ENCODE measurements at places on chromosomes 2 and 18.

- H3K27ac ChIP-seq, result no peak overlapping the region
- H3K4me1 ChIP-seq, result peaks cover 5% of the 10 kb centered on the region
- H3K4me3 ChIP-seq, result no peak overlapping the region
- H3K27me3 ChIP-seq, result no peaks in the 10 kb centered on the region
- H3K36me3 ChIP-seq, result peaks cover 8% of the 10 kb centered on the region
Measured at GRCh38 chr2:223771475-223771874, 65.9 kb downstream of the AP1S3 start.

GRCh38 chr2:898319-898718 is 52.3 kb upstream of the SNTG2 start:
- DNase-seq, result no peak
- no peak overlapping the region for H3K4me3 ChIP-seq
- H3K27ac ChIP-seq, result no peak overlapping the region
- peaks cover 3% of the 10 kb centered on the region for H3K27me3 ChIP-seq
- no peaks in the 10 kb centered on the region for H3K4me1 ChIP-seq
- no peaks in the 10 kb centered on the region for H3K36me3 ChIP-seq

GRCh38 chr2:96918754-96919550 is 49.1 kb upstream of the SEMA4C start:
- peaks cover 2% of the 10 kb centered on the region for H3K36me3 ChIP-seq
- DNase-seq, result no peak
- H3K27me3 ChIP-seq, result peaks cover 6% of the 10 kb centered on the region
- no peak overlapping the region for H3K27ac ChIP-seq

GRCh38 chr2:239042046-239042445 is 194.2 kb downstream of the TWIST2 start:
- H3K36me3 ChIP-seq, result no peaks in the 10 kb centered on the region
- no peak overlapping the region for H3K27ac ChIP-seq
- H3K27me3 ChIP-seq, result peaks cover 5% of the 10 kb centered on the region
- no peak overlapping the region for H3K4me3 ChIP-seq
- H3K4me1 ChIP-seq, result no peaks in the 10 kb centered on the region
- DNase-seq, result no peak

GRCh38 chr2:95345081-95345562 is 48.0 kb downstream of the KCNIP3 start:
- DNase-seq, result no peak
- no peaks in the 10 kb centered on the region for H3K4me1 ChIP-seq
- peaks cover 25% of the 10 kb centered on the region for H3K27me3 ChIP-seq
- no peaks in the 10 kb centered on the region for H3K36me3 ChIP-seq
- no peak overlapping the region for H3K27ac ChIP-seq

- H3K4me1 ChIP-seq, result no peaks in the 10 kb centered on the region
- H3K27me3 ChIP-seq, result no peaks in the 10 kb centered on the region
- no peak overlapping the region for H3K27ac ChIP-seq
- H3K4me3 ChIP-seq, result no peak overlapping the region
Measured at GRCh38 chr2:186925514-186925913, 76.5 kb upstream of the ZSWIM2 start.

GRCh38 chr2:9234680-9235146 is 28.1 kb downstream of the ASAP2 start:
- no peak for DNase-seq
- no peak overlapping the region for H3K27ac ChIP-seq
- peaks cover 20% of the 10 kb centered on the region for H3K27me3 ChIP-seq

DNA sequence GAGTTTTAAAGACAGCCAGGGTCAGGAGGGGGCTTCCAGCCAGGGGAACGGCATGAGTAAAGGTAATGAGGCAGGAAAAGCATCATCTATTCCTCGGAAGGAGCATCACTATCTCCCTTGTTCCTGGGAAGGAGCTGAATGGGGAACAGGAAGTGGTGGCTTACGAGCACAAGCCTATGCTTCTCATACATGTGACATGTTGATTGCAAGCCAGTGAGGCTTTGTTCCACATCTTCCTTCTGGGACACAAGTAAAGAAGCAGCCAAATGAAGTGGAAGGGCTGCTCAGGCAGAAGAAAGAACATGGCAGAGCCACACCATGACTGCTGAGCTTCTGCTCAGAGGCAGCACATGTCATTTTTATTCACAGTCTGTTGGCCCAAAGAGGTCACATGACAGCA is 15.1 kb upstream of the LMAN1 start:
- peaks cover 26% of the 10 kb centered on the region for H3K27me3 ChIP-seq
- H3K36me3 ChIP-seq, result no peaks in the 10 kb centered on the region
- H3K4me3 ChIP-seq, result no peak overlapping the region
- DNase-seq, result no peak
- no peak overlapping the region for H3K27ac ChIP-seq

DNA sequence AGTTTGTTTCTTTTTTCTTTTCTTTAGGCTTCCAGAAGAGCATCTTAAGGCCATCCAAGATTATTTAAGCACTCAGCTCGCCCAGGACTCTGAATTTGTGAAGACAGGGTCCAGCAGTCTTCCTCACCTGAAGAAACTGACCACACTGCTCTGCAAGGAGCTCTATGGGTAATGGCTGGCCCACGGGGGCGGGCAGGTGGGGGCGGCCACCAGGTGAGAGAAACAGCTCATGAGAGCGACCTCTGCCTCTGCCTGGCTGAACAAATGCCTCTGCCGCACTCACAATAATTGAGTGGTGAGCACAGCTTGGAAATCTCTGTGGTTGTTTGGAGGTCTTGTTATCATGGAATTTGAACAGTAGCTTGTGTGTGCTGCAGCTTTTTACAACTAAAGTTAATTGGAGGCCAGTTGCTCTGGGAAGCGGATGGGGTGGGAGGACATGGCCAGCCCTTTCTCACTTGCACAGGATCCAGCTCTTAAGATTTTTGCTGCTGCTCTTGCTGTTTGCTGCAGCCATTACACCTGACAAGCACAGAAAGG is 70.4 kb downstream of the INPP5D start:
- no peak overlapping the region for H3K4me3 ChIP-seq
- H3K27ac ChIP-seq, result peak overlapping the region; percentile 68
- no peaks in the 10 kb centered on the region for H3K27me3 ChIP-seq
- DNase-seq, result no peak
- peaks cover 27% of the 10 kb centered on the region for H3K4me1 ChIP-seq
- peaks cover 57% of the 10 kb centered on the region for H3K36me3 ChIP-seq

GRCh38 chr18:34551824-34552223 is 158.3 kb upstream of the DTNA start:
- no peaks in the 10 kb centered on the region for H3K4me1 ChIP-seq
- no peak overlapping the region for H3K4me3 ChIP-seq
- H3K27me3 ChIP-seq, result no peaks in the 10 kb centered on the region
- H3K27ac ChIP-seq, result no peak overlapping the region
- no peaks in the 10 kb centered on the region for H3K36me3 ChIP-seq

DNA sequence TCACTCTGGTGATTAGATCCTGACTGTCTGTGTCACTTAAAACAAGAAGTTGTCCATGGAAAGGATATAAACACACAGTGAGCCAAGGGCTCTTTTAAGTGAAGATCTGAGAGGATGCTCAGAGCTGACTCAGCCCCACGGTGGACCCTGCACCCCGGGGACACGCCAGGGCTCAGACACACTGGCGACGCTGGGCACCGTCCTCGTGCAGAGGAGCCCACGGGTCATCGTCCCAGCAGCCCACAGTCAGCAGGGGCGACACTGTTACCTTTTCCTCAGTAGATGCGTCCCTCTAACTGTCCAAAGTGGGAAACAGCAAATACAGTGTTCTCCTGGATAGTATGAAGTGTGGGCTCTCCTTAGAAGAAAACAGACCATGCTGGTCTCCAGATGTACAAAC is 225.6 kb downstream of the HDAC4 start:
- H3K36me3 ChIP-seq, result peaks cover 76% of the 10 kb centered on the region
- H3K4me3 ChIP-seq, result no peak overlapping the region
- H3K27ac ChIP-seq, result no peak overlapping the region
- no peaks in the 10 kb centered on the region for H3K27me3 ChIP-seq

- H3K36me3 ChIP-seq, result peaks cover 4% of the 10 kb centered on the region
- H3K27ac ChIP-seq, result peak overlapping the region; percentile 2
- peaks cover 54% of the 10 kb centered on the region for H3K4me1 ChIP-seq
- DNase-seq, result no peak
- peaks cover 2% of the 10 kb centered on the region for H3K27me3 ChIP-seq
- peak overlapping the region; percentile 46 for H3K4me3 ChIP-seq
Measured at GRCh38 chr2:101310834-101311695, 2.6 kb upstream of the RNF149 start.

DNA sequence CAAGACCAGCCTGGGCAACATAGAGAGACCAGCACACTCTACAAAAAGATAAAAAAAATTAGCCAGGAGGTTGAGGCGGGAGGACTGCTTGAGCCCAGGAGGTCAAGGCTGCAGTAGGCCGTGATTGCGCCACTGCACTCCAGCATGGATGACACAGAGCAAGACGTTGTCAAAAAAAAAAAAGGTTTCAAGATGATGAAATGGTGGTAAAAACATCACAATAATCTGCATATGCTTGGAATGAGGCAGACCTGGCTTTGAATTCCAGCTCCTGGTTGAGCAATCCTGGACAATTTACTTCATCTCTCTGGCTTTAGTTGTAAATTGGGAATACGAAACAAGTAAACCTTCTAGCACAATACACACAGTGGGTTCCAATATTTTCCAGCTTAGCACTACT is 24.1 kb downstream of the USP40 start:
- H3K27me3 ChIP-seq, result no peaks in the 10 kb centered on the region
- H3K36me3 ChIP-seq, result peaks cover 11% of the 10 kb centered on the region
- no peak overlapping the region for H3K27ac ChIP-seq
- no peak for DNase-seq
- peaks cover 14% of the 10 kb centered on the region for H3K4me1 ChIP-seq

DNA sequence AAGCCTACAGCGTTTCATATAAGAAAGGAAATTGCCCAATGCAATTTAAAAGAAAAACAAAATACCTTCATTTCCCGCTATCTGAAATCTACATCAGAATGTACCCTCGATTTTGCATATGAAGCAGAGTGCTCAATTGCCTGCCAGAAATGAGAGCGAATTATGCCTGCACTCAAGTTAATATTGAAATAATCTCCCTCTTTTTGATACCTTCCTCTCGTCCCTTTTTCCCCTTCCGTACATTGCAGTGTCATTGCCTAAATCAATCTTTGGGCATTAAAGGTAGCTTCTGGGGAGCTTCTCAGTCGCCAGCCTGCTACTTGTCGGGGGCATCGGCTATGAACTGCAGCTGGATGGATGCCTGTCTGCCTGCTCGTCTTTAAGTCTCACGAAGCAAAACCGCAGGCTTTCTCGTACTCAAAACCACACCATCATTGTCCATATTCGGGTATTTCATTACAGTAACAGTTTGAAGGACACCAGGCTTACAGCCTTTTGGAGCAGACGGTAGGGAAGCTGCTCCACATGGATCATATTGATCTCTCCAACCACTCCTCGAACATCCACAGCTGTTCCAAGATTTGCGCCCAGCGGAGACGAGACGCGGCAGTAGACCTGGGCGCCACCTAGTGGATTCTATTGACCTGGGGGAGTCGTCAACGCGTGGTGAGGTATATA is 64.0 kb upstream of the HNRNPA3 start:
- DNase-seq, result peak; percentile 65
- peaks cover 61% of the 10 kb centered on the region for H3K27me3 ChIP-seq
- peaks cover 13% of the 10 kb centered on the region for H3K4me1 ChIP-seq
- H3K36me3 ChIP-seq, result no peaks in the 10 kb centered on the region

DNA sequence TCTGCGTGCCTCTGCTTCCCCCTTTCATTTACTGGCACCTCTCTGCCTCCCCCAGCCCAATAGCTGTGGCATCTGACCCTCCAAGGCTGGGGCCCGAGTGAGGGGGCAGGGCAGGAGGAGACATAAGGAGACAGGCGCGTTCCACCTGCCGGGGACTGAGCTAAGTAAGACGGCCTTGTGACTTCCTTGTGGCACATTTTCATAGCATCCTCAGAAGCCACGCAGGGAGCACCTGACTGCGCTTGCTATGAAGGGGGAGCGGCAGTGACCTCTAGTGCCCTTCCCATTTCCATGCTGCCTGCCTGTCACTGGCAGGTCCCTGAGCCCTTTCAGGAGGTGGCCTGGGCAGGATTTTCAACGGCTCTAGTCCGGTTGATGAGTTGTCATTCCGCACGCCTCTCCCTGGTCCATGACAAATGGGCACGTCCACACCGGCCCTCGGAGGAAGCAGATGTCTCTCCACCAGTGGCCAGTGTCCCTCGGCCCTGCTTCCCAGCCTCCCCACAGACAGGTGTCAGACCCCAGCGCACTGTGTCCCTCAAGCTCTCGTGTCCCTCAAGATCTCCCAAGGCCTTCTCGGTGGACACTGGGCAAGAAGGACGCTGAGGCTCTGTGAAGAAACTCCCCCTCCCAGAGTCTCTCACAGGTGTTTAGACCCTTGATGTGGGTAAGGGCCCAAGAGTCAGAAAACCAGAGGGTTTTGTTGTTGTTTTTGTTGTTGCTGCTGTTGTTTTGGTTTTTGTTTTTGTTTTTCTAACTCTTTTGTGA is 42.7 kb downstream of the CYP26B1 start:
- H3K4me1 ChIP-seq, result no peaks in the 10 kb centered on the region
- DNase-seq, result no peak
- H3K4me3 ChIP-seq, result no peak overlapping the region
- peaks cover 9% of the 10 kb centered on the region for H3K27me3 ChIP-seq
- H3K36me3 ChIP-seq, result no peaks in the 10 kb centered on the region
